ENCODE measurements at places on chromosomes 12 and 14.

DNA sequence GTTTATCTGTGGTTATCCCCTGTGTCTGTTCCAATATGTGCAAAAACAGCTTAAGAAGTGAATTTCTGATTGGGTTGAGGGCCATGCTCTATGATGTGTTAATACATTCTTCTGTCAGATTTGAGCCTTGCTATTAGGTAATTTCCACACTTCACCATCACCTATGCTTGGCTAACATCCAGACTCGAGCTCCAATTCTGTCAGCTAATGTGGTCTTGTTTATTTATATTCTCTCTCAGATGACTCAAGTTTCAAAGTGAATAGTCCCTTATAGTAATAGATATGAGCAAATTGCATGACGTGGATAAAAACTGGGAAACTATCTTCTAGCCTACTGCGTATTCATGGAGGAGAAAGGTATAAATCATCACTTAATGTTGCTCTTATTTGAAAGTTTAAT lies 451.3 kb downstream of the SNAPC1 start:
- no peak for DNase-seq

DNA sequence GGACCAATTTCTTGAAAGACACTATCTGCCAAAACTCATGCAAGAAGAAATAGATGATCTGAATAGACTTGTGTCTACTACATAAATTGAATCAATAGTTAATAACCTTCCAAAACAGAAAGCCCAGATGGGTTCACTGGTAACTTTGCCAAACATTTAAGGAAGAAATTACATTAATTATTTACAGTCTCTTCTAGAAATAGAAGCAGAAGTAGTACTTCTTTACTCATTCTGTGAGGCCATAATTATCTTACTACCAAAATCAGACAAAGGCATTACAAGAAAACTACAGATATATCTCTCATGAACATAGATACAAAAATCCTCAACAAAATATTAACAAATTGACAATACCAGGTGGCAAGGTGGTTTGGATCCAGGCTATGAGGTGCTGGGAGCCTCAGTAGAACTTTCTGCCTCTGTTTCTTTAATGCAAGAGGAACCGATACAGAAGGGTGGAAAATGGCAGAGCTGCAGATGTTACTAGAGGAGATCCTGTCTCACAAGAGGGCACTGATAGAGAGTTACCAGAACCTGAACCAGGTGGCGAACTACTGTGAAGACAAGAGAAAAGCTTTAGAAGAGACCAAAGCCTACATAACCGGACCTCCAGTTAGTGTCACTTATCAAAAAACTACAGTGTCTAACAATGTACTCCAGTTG lies 33.7 kb upstream of the KTN1 start:
- DNase-seq, result no peak

DNA sequence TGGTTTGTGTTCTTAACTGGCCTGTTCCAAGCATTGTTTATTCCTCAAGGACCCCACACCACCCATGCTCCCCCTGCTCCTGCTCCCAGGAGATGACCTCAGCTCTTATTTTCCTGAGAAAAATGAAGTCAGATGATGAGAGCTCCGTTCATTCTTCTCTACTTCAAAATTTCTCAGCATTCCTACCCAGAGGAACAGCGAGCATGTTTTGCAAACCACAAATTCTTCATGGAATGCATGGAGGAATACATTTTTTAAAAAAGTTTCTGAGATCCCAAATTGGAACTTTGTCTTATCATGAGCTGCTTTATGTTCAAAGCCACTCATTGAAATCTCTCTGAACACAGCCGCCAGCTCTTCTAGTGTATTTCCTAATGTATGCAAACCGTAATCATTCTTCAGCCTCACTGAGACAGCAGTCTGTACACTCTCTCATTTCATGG lies 44.9 kb downstream of the SYNE2 start:
- no peak for DNase-seq

- DNase-seq, result no peak
Observed at GRCh38 chr12:82415402-82415801, 57.1 kb downstream of the METTL25 start.

GRCh38 chr12:74227846-74228545 lies 309.6 kb upstream of the ATXN7L3B start:
- no peak for DNase-seq

DNA sequence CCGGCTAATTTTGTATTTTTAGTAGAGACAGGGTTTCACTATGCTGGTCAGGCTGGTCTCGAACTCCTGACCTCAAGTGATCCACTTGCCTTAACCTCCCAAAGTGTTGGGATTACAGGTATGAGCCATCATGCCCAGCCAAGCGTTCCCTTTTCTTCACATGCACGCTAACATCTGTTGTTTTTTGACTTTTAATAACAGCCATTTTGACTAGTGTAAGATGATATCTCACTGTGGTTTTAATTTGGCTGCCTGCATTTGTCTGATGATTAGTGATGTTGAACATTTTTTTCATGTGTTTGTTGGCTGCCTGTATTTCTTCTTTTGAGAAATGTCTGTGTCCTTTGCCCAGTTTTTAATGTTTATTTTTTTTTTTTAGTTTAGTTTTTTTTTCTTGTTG lies 10.2 kb upstream of the YARS2 start:
- no peak for DNase-seq

- DNase-seq, result no peak
Observed at GRCh38 chr12:72338437-72338836, 66.3 kb downstream of the TRHDE start.

DNA sequence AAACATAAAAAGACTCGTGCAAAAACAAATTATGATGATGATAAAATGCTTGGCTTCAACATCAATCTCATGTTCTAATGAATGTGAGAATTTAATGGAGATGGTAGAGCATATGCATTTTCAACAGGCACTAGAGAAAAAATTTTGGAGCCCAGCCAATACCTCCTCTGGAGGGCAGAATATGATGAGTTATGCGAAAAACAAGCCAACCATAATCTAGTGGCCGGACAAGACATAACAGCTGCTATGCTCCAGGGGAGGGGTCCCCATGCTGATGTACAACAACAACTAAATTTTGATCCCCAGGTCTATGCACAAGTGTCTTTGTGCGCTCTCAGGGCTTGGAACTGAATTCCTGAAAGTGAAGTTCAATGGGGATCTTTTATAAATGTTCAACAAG lies 1197.5 kb downstream of the LRFN5 start:
- DNase-seq, result no peak

DNA sequence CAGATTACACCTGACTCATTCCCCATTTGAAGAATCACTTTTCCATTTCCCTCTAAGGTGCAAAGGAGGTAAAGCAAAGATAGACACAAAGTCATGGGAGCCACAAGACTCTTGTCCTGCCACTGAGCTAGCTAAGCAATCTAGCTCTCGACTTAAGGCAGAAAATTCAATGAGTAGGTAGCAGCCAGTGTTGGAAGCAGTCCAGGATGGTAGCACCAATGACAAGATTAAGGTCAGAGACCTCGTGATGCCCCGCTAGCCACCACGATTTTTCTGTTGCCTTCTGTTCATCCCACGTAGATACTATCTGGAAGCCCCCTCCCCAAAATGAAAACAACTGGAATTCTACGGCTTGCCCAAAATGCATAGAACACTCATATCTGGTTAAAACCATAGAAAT lies 1.4 kb downstream of the VAMP1 start:
- no peak for DNase-seq

GRCh38 chr14:90999299-90999698 lies 61.1 kb downstream of the RPS6KA5 start:
- no peak for DNase-seq

DNA sequence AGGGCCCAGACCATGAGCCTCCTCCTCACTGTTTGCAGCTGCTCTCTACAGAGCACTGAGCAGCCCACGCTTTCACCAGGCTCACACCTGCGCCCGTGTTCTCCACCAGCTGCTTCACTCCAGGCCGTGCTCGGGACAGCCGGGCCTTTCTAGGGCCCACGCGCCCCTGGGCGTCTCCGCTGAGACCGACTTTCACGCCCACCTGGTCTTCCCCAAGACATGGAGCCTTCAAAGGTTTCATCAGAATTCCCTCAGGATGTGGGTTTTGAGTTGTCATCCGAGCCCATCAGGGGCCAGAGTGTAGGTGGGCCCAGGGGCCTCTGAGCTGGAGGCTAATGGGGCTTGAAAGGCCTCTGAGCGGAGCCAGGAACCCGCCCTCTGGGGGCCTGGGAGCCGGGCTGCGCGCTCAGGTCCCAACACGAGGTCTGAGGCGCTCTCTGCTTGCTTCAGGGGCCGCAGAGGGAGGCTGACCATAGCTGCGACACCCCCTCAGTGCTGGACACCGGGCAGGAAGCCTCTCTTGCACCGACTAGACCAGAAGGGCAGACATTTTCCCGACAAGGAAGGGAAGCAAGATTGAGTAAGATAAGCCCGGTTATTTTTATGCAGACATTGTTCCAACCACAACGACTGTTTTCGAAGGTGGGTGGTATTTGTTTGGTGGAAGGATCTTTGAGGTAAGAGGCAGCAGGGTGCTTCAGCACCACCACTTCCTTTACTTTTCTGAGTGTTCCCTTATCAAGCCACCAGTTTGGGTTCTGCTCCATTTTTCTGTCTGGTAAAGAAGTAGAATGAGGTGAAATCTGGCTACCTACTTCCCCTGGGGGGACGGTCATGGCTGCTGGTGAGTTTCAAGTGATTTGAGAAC lies 125.0 kb upstream of the FUT8 start:
- DNase-seq, result peak; percentile 29

GRCh38 chr12:72738811-72739210 lies 466.6 kb downstream of the TRHDE start:
- no peak for DNase-seq

DNA sequence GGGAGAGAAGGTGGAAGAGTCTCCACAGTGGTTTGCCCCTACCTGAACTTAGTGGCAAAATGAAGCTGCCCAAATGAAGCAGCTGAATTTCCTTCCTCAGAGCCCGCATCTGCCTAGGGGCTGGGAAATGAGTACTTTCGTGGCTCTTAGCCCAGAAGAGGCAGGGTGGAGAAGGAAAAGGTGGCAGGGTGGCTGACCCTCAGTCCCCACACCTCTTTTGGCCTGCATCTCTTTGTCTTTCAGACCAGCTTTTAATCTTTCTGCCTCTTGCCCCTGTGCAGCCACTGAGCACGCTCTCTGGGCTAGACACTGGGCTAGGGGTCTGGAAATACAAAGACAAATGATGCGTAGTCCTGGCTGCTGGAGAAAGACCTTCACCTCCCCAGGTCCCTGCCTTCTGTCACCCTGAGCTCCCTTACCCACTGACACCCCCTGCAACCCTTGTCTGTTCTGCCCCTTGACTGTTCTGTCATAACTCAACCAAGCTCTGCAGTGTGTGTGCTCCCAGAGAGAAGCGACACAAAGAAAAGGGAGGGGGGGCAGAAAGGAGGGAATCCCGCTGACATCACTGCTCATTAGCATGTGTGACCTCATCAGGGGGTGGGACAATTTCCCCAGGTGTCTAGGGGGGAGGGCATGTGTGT lies 371 bp upstream of the REM2 start:
- DNase-seq, result peak; percentile 45

GRCh38 chr14:64040044-64040443 lies 187.2 kb downstream of the SYNE2 start:
- DNase-seq, result no peak

- no peak for DNase-seq
Observed at GRCh38 chr12:79016181-79016580, 151.6 kb downstream of the SYT1 start.

- DNase-seq, result no peak
Observed at GRCh38 chr12:127162307-127162706, 1104.7 kb upstream of the TMEM132C start.

DNA sequence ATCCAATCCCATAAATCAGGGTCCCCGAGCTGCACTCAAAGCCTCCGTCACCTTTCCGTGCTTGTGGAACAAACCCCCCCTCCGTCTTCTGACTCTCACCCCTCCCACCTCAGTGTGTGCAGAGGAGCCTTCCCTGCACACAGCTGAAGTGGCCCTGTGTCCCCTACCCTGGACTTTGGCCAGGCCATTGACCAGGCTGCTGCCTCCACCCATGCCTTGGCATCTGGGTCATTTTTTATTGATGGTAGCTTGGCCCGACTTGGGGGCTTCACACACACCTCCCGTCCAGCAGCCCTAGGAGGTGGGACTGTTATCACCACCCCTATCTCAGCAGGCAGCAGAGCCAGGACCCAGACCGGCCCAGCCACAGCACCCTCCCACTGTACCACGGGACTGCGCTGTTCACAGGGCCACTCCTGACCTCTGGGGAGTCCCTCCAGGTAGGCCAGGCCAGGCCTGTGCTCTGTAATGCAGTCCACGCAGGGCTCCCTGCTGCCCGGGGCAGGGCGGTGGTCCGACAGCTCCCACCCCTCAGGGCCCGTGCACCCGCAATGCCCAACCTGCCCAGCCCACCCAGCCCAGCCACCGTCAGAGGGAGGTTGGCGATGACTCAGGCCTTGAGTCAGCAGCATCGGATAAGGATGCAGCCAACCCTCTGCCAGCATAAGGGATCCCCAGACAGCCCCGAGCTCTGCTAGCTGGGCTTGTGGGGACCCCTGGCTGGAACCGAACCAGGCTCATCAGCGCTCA lies 9.2 kb upstream of the INF2 start:
- DNase-seq, result no peak

GRCh38 chr14:58426670-58427280 lies 556 bp downstream of the TIMM9 start:
- peak; percentile 25 for DNase-seq

- DNase-seq, result no peak
Observed at GRCh38 chr14:99690636-99691035, 6.5 kb downstream of the CYP46A1 start.

- no peak for DNase-seq
Observed at GRCh38 chr12:43951286-43951685, 115.4 kb downstream of the TMEM117 start.

DNA sequence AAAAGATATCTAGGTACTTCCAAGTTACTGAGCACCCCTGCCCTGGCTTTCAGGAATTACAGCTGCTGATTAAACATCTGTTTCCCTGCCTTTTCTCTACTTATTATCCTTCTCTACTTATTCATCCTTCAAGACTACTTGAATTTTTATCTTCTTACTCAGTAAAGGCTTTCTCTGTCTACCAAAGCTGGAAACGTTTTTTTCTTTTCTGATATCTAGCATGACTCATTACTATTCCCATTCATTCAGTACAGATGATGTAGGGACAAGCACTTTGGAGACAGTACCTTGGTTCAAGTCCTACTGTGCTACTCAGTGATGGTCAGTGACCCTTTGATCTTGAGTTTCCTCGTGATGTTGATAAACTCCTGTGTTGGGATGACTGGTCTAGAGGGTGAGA lies 848.7 kb downstream of the NRXN3 start:
- DNase-seq, result no peak

GRCh38 chr14:100988011-100988410 lies 84.5 kb upstream of the RTL1 start:
- DNase-seq, result no peak

- DNase-seq, result no peak
Observed at GRCh38 chr12:103540319-103540718, 44.6 kb upstream of the C12orf42 start.

DNA sequence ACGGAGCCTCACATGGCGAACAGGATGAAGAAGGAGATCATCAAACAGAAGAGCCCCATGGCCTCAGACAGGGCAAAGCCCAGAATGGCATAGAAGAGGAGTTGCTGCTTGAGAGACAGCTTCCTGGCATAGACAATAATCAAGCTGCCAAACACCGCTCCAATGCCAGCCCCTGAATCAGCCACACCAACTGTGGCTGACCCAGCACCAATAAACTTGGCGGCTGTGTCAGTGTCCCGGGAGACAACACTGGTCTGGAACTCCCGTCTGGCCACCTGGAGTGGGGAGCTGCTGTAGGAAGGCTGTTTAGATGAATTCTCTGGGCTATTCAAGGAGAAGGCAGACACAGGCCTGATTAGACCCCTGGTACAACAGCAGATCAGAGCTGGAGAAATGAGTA lies 100.1 kb downstream of the HEATR5A start:
- no peak for DNase-seq

Data from stimulated activated CD4-positive, alpha-beta T cell treated with anti-CD3 and anti-CD28 coated beads, TNF-alpha, amount 100 ng/mL, for 4 hours (primary cell).